ENCODE measurements at places on chromosomes 5 and 9.

DNA sequence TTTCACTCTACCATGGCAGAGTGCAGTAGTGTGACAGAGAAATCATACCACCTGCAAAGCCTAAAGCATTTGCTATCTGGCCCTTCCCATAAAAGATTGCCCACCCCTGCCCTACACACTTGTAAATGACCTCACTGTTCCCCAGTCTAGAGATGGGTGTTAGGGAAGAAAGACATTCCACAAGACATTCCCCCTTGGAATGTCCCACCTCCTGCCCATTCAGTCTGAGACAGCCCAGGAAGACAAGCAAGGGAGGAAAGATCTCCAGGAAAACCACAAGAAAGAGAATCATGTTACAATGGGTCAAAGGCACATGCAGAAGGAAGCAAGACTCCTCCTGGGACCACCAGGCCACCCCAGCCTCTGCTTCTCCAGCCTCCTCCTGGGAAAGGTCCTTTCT, 230.0 kb downstream of the AGTPBP1 start:
- DNase-seq, result no peak

GRCh38 chr5:178483620-178484019, 106.6 kb downstream of the COL23A1 start:
- DNase-seq, result no peak

- DNase-seq, result no peak
These were observed 12.2 kb upstream of the ELL2 start for GRCh38 chr5:95973793-95974325.

GRCh38 chr5:125199968-125200865, 453.8 kb upstream of the ZNF608 start:
- no peak for DNase-seq

- no peak for DNase-seq
These were observed 11.6 kb downstream of the CDH9 start for GRCh38 chr5:27026801-27027200.

DNA sequence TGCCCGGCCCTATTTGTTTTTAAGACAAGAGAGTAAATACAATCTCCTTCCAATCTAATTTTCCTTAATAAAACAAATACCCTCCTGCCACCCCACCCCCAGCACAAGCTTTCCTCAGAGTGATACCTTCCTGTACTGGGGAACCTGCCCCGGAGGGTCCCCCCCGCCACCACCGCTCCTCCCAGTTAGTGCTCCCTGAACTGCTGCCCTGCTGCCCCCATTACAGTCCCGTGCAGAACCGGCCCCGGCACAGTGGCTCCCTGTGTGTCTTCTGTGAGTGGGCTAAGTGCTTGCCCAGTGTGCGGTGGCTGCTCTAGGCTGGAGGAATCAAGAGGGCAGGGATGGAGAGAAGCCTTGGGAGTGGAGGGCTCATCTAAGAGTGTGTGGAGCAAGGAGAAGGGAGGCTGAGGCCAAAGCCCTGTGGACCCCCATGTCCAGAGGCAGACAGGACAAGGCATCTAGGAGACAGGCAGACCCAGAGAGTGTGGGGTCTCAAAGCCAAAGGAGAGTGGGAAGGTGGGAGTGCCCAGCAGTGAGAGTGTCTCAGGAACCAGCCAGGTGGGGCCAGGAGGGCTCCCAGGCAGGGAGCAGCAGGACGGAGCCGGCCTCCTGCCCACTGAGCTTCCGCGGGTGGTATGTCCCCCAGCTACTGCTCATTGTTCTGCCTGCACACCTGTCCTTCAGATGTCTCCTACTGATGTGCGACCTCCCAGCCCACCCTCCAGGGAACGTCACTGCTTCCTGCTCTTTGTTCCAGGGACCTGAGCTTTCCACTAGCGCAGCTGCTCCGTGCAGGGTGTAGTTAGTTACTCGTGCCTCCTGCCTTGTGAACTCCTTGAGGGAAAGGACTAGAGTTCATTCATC, 129.0 kb downstream of the DAB2IP start:
- DNase-seq, result no peak

- no peak for DNase-seq
These were observed 188.4 kb downstream of the SNCAIP start for GRCh38 chr5:122500245-122501088.

DNA sequence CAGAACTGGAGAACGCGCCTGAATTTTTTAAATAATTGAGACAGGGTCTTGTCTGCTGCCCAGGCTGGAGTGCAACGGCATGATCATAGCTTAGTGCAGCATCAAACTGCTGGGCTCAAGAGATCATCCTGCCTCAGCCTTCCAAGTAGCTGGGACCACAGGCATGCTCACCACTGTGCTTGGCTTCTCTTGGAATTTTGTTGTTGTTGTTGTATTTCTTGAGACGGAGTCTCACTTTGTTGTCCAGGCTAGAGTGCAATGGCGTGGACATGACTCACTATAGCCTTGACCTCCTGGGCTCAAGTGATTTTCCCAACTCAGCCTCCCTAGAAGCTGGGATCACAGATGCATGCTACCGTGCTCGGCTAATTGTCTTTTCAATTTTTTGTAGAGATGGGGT, 58.4 kb upstream of the DAB2IP start:
- no peak for DNase-seq

DNA sequence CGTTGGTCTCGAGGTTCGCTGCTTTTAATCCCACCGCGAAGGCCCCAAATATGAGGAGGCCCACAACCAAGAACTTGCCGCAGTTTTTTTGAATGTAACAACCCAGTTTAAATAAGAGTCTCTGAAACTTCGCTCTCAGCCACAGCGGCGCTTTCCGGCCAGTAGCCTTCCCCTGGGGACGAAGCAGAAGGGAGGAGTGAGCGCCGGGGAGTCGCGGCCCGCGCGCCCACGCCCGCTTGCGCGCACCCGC, 10.4 kb downstream of the PTCH1 start:
- DNase-seq, result no peak

GRCh38 chr9:17906841-17907778, 328.2 kb downstream of the SH3GL2 start:
- no peak for DNase-seq

- DNase-seq, result no peak
These were observed 78.8 kb downstream of the WNK2 start for GRCh38 chr9:93262537-93263310.

- peak; percentile 75 for DNase-seq
These were observed 139.3 kb upstream of the SHB start for GRCh38 chr9:38208206-38208901.

DNA sequence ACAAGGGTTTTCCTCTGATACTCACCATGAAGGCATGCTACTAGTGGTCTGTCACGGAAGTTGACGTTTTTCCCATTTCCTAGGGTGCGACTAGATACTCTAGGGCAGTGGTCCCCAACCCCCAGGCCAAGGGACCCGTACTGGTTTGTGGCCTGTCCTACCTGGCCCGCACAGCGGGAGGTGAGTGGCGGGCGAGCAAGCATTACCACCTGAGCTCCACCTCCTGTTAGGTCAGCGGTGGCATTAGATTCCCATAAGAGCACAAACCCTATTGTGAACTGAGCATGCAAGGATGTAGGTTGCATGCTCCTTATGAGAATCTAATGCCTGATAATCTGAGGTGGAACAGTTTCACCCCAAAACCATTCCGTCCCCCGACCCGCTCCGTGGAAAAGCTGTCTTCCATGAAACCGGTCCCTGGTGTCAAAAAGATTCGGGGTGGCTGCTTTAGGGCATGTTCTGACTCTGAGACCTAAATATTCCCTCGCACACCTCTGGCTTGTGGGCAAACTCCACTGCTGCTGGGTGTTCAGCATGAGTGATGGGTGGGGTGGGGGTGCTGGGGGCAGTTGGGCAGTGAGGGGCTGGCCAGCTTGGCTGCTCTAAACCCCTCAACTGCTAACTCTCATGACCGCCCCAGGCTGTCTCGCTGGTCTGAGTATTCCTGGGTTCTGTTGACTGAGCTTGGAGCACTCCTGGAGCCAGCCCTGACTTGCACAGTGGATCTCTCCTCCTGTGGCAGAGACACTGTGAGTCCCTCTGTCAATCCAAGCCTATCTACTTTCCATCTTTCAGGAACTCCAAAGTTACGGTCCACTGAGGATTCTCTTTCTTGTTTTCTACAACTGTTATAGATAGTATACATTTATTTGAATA, 78.3 kb upstream of the NEK6 start:
- no peak for DNase-seq

GRCh38 chr5:146909255-146910068, 30.9 kb upstream of the PPP2R2B start:
- DNase-seq, result no peak

- DNase-seq, result no peak
These were observed 63.9 kb downstream of the TTC39B start for GRCh38 chr9:15243081-15243480.

GRCh38 chr9:113155911-113156588, 5.2 kb downstream of the SLC31A2 start:
- DNase-seq, result no peak

DNA sequence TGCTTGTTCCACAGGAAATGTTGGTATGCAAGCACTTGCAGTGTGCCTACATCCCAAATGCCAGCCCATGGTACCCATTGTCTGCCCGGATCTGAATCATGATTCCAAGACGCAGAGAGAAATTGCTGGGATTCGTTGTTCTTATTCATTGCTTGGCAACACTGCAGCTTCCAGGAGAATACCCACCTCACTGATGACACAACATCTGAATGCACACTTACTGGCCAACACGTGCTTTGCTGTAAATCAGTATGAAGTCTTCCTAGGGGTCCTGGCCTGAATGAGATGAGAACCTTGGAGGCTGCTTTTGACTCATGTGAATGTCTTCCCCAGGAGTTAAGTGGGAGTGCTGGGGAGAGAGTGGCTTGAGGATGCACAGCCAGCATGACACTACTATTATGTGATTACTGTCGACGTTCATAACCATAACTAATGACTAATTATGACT, 11.6 kb downstream of the SRD5A1 start:
- DNase-seq, result no peak

DNA sequence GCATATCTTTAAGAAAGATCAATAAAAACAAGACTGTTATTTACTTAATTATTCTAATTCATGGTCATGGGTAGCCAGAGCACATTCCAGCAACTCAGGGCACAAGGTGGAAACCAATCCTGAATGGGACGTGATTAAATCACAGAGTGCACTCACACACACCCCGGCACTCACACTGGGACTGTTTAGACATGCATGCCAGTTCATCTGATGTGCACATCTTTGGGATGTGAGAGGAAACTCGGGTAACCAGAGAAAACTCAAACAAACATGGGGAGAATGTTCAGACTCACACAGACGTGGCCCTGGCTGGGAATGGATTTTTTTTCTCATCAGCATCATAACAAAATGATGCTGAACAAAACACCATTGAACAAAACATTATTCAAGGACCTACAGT, 29.4 kb downstream of the SMAD5 start:
- DNase-seq, result no peak

DNA sequence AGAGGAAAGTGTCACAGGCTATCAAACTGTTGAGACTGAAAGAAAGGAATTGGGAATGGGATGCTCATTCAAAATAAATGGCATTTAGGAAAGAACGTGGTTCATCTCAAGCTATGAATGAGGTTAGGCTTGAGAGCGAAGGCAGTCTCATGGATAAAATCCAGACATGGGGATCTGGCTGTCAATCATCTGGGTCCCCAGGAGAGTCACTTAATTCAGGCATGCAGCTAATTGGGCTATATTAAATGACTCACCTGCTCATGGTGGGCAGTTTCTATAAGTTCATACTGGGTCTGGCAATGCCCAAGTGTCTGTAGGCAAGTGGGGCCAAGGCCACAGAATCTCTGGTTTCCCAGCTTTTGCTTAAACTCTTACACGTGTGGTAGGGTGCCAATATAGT, 286.5 kb upstream of the SEMA6A start:
- DNase-seq, result no peak

DNA sequence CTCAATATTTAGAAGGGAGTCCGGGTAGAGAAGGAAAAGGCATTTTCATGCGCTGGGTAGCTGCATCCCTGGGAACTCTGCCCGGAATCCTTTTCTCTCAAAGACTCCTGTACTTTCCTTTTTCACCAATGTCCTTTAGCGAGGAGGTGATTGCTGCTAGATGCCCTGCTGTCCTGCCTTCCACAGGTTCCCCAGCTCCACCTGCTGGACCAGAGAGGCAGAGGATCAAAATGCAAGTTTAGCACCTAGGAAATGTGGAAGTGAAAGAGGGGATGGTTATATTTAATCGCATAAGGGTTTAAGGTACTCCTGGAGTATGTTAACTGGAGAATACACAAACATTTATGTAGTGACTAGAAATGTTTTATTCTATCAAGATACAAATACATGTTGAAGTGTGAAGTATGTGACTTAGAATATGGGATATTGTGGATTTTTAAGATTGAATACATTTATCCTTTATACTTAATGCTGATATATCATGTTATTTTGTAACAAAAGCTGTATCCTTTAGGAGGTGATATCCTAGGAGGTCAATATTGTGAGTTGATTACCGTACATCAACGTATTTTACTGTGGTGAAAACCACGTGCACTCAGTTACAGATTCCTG, 145.7 kb downstream of the ARHGAP26 start:
- DNase-seq, result no peak

DNA sequence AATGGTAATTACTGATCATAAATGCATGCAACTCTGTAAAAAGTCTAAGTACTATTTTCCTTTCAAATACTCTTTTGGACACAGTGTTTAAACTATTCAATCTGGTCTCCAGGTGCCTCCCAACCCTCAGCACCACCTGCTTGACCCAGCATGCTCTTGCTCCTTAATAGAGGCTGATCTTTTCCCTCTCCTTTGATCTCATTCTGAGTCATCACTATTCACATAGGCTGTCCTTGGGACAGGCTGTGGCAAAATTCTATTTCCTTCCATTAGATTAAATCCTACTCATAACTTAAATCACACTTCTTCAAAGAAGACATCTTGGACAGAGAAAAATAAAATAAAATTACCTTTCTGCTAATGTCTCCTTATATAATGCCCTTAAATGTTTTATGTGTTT, 199.4 kb upstream of the ST8SIA4 start:
- DNase-seq, result no peak

- DNase-seq, result no peak
These were observed 32.8 kb downstream of the PDGFRB start for GRCh38 chr5:150122536-150123481.

DNA sequence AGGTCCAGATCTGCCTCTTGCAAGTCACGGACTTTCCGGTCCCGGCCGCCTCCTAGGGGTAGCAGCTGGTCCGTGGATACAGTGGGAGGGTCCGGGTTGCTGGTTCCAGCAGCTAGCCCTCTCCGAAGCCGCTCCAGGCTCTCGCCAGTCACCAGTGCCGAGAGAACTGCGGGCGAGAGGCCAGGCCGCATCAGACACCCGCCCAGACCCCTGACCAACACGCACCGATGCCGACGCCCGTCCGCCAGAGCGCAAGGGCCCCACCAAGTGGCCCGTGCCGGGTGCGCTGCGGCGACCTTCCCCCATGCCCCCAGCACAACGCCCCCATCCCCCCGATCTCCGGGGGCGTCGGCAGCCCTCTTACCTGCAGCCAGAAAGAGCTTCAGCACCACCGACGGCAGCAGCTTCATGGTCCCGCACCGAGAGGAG, 470 bp downstream of the HBEGF start:
- DNase-seq, result no peak

- DNase-seq, result no peak
These were observed 423.8 kb downstream of the SPOCK1 start for GRCh38 chr5:137075163-137075970.

- DNase-seq, result no peak
These were observed 2.5 kb upstream of the FGFR4 start for GRCh38 chr5:177084175-177084574.

All from DMS79 (cell line).